Non-pigmented ciliary epithelial cell (primary cell): ENCODE measurements at places on chromosomes 3 and 15.

GRCh38 chr15:50127255-50127777, 8.3 kb upstream of the ATP8B4 start:
- DNase-seq: no peak

DNA sequence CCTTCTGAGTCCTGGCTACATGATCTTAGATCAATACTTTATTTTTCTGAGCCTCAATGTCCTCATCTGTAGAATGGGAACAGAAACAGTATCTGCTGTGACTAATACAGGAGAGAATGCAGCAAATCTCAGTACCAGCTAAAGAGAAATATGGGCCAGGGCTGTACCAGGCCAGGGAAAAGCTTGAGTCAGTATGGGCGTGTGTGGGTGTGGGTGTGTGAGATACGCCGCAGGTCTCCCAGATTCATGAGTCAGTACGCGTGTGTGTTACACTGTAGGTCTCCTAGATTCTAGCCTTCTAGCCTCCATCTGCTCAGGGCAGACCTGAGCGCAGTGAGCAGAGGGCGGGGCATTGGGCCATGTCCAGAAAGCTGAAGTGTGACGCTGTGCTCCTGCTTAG, 15.2 kb downstream of the GNAI2 start:
- DNase-seq: peak; percentile 87

GRCh38 chr3:185311991-185312390, 50.9 kb upstream of the MAP3K13 start:
- no peak for DNase-seq

GRCh38 chr3:69009559-69010410, 3.7 kb downstream of the EOGT start:
- DNase-seq: no peak

- DNase-seq: no peak
These were observed 438.1 kb upstream of the ARPP21 start for GRCh38 chr3:35201211-35201610.

- no peak for DNase-seq
These were observed 75.1 kb downstream of the ATP10A start for GRCh38 chr15:25787855-25788520.

DNA sequence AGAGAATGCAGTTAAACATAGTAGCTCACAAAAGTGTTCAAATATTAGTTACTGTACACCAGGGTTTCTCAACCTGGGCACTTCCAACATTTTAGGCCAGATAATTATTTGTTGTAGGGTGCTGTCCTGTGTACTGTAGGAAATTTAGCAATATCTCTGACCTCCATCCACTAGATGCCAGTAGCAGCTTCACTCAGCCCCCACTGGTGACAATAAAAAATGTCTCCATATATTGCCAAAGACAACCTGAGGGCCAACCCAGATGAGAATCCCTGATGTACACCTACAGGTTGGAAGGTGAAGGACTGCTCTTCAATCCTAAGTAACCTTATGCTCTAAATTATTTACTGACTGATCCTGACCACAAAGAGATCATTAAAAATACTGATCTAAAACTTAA, 32.5 kb downstream of the DCUN1D1 start:
- DNase-seq: no peak

GRCh38 chr15:64466408-64467141, 6.2 kb downstream of the ZNF609 start:
- no peak for DNase-seq

GRCh38 chr3:139988472-139989156, 53.6 kb downstream of the CLSTN2 start:
- no peak for DNase-seq

GRCh38 chr3:7682822-7683229, 818.8 kb upstream of the LMCD1 start:
- DNase-seq: peak; percentile 85

GRCh38 chr3:78003090-78003489, 963.2 kb downstream of the ROBO2 start:
- DNase-seq: no peak

DNA sequence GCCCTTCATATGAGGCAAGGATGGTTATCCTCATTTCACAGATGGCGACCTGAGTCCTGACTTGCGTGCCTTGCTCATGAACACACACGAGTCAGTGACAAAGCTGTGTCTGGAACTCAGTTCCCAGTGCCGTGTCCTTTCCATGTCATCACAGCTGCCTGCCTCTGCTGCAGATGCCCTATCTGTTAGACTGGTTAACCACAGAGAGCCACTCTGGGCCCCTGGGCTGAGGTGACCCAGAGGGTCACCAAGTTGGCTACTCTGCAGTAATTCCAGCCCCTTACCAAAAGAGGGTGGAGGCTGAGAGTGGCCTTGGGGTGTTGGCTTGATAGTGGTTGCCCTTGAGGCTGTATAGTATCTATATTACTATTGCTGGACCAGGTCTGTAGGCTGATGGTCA, 41.0 kb downstream of the RAB11A start:
- DNase-seq: no peak
